Breast epithelium (tissue), 4 donors: ENCODE measurements at places on chromosomes 6 and 20. TPM values are rescaled to one million over a fixed set of nuclear protein-coding genes. Genes with fewer than 3 reads are reported as not detected.

Gene PLA2G7
- 0.98 TPM for total RNA-seq

Gene CDH26
- 2.1 TPM for total RNA-seq

Gene GABRR1
- not detected for total RNA-seq

Gene TCP11
- 0.32 TPM for total RNA-seq

DNA sequence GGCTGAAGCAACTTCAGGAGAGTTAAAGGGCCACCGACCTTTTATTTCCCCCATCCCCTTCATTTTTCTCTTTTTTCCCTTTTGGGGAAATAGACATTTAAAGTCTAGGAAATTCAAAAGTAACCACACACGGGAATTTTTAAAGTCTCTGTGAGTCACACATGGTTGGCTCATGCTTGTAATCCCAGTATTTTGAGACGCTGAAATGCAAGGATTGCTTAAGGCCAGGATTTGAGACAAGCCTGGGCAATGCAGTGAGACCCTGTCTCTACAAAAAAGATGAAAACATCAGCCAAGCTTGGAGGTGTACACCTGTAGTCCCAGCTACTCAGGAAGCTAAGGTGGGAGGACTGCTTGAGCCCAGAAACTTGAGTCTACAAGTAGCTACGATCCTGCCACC is 34.2 kb downstream of the KATNA1 start:
- no peaks in the 10 kb centered on the region for H3K27me3 ChIP-seq
- no peak for DNase-seq
- no peak overlapping the region for H3K4me3 ChIP-seq
- H3K36me3 ChIP-seq: no peaks in the 10 kb centered on the region

DNA sequence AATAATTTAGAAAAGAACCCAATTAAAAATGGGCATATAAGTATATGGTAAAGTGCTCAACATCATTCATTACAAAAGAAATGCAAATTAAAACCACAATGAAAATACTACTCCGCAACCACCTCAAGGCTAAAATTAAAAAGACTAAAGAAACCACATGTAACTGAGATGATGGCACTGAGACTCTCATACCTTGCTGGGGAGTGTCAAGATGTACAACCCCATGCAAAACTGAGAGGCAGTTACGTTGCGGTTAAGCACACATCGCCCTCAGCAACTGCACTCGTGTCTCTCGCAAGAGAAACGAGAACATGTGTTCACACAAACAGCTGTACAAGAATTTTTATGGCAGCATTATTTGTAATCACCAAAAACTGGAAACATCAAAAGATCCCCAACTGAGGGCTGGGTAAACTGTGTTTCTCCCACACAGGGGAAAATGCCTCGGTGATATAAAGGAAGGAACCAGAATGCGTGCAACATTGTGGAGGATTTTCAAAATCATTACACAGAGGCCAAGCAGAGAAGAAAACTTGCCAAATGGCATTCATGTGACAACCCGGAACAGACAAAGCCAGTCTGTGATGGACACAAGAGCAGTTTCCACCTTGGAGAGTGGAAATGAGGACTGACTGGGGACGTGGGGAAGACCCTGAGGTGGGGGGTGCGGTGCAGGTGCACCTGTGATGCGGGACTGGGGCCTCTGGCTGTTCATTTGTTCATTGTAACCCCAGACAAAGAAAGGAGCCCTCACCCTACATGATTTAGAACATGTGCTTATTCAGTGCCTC is 144.9 kb downstream of the WDR27 start:
- H3K27me3 ChIP-seq: no peaks in the 10 kb centered on the region
- H3K27ac ChIP-seq: no peak overlapping the region
- no peak overlapping the region for H3K4me3 ChIP-seq
- no peaks in the 10 kb centered on the region for H3K36me3 ChIP-seq
- no peaks in the 10 kb centered on the region for H3K4me1 ChIP-seq

DNA sequence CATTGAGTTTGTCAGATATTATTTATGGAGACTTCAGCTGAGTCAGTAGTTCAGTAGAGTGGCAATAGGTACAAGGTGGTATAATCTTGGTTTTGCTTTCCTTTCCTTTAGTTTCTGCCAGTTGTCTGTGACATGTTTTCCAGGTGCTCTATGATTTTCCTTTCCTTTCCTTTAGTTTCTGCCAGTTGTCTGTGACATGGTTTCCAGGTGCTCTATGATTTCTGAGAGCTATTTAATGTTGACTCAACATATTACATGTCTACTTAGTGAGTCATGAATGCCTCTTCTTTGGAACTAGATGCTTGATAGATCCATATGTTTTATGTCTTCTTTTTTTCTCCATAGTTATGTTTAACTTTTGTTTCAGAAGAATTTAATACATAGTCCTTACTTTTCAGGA is 186.4 kb upstream of the DEFB112 start:
- no peak overlapping the region for H3K27ac ChIP-seq
- no peaks in the 10 kb centered on the region for H3K4me1 ChIP-seq
- no peaks in the 10 kb centered on the region for H3K36me3 ChIP-seq
- no peaks in the 10 kb centered on the region for H3K27me3 ChIP-seq

- H3K27ac ChIP-seq: peak overlapping the region; percentile 12
- no peaks in the 10 kb centered on the region for H3K27me3 ChIP-seq
- H3K4me1 ChIP-seq: no peaks in the 10 kb centered on the region
Measured at GRCh38 chr20:4026093-4026601, 10.8 kb upstream of the RNF24 start.

- H3K27me3 ChIP-seq: no peaks in the 10 kb centered on the region
- no peak for DNase-seq
- H3K27ac ChIP-seq: no peak overlapping the region
- H3K36me3 ChIP-seq: no peaks in the 10 kb centered on the region
- H3K4me3 ChIP-seq: no peak overlapping the region
Measured at GRCh38 chr6:131424016-131424415, 149.0 kb upstream of the ARG1 start.

DNA sequence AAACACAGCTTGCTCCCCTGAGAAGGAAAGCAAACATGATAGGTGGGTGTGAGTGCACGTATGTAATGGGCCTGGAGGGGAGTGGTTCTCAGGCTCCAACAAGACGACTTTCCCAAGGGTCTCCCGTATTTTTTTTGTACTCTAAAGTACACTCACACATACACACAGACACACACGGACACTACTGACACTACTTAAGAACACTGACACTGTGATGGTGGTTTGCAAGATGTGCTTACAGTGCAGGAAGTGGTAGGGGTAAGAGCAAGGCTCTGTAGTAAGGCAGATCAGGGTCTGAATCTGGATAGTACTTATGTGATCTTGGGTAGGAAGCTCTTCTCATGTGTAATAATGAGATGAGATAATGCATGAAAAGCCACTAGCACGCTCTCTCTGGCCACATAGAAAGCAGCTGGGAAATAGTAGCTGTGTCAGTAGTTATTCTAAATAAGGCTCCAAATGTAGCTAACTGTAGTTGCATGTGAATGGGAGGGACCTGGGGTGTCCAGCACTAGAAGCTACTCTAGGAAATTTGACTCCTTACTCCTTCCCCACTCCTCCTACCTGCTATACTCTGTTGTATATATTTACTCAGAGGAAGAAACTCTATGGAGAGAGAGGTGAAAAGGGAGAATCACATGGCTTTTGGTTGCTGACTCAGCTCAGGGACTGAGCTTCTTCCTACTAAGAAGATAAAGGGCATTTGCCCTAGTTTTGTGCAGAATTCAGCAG is 8.4 kb upstream of the ZBTB24 start:
- no peaks in the 10 kb centered on the region for H3K4me1 ChIP-seq
- H3K27me3 ChIP-seq: no peaks in the 10 kb centered on the region
- no peak for DNase-seq
- H3K27ac ChIP-seq: no peak overlapping the region

DNA sequence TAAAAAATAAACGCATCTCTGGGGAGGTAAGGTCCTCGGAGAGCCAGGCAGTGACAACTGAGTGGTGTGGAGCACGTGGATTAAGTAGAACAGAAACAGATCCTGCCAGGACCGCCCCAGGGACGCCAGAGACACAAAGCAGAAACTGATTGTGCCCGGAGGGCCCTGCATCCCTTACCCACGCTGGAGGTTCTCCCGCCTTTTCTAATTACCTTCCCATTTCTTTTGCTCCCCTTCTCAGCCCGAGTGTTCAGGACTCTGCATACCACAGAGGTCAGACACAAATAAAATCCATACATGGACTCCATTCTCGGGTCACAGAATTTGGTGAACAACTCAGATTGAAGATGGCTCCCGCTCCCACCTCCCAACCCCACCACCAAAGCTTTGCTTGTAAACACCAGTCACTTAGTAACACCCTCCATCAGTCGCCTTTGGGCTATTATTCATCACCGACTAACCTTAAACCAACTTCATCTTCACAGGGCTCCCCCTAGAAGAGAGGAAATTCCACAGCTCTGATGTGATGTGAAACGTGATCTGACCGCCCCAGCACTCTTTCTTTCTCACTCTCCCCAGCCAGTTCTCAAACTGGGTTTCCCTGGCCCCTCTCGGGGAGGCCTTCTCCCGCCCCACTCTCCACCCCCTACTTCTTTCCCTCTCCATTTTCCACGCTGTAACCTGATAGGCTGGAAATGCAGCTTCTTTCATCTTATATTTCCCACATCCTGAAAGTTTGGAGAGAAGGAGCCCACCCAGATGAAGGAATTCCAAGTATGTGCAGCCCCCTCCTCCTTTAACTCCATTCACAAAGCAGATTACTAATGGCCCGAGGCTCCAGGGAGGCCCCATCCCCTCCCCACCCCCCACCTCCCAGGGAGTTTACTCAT is 32.5 kb upstream of the PIM1 start:
- no peak for DNase-seq
- peak overlapping the region; percentile 79 for H3K27ac ChIP-seq
- no peaks in the 10 kb centered on the region for H3K36me3 ChIP-seq
- no peaks in the 10 kb centered on the region for H3K4me1 ChIP-seq

GRCh38 chr20:50193199-50193835 is 2.7 kb downstream of the CEBPB start:
- DNase-seq: no peak
- H3K36me3 ChIP-seq: no peaks in the 10 kb centered on the region
- no peaks in the 10 kb centered on the region for H3K27me3 ChIP-seq
- H3K4me1 ChIP-seq: no peaks in the 10 kb centered on the region

DNA sequence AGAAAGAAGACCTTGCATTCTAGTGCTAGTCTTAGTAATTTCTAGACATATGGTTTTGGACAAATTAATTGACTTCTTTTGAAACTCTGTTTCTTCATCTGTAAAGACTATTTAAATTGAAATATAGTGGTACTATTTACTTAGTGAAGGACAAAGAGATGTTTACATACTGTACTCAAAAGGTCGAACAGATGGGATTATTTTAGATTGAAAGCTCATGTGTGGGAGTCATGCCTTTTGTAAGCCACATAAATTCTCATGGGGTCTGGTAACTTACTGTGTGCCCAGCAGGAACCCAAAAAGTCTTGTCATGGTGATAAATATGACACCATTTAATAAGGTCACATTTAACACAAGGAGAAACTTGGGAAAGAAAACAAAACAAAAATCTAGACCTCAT is 368.2 kb upstream of the CITED2 start:
- DNase-seq: no peak
- H3K4me3 ChIP-seq: no peak overlapping the region
- H3K36me3 ChIP-seq: no peaks in the 10 kb centered on the region
- H3K4me1 ChIP-seq: no peaks in the 10 kb centered on the region
- H3K27ac ChIP-seq: no peak overlapping the region

GRCh38 chr6:147156218-147156617 is 48.0 kb upstream of the STXBP5 start:
- no peak for DNase-seq
- no peaks in the 10 kb centered on the region for H3K4me1 ChIP-seq
- no peak overlapping the region for H3K27ac ChIP-seq
- no peaks in the 10 kb centered on the region for H3K36me3 ChIP-seq

DNA sequence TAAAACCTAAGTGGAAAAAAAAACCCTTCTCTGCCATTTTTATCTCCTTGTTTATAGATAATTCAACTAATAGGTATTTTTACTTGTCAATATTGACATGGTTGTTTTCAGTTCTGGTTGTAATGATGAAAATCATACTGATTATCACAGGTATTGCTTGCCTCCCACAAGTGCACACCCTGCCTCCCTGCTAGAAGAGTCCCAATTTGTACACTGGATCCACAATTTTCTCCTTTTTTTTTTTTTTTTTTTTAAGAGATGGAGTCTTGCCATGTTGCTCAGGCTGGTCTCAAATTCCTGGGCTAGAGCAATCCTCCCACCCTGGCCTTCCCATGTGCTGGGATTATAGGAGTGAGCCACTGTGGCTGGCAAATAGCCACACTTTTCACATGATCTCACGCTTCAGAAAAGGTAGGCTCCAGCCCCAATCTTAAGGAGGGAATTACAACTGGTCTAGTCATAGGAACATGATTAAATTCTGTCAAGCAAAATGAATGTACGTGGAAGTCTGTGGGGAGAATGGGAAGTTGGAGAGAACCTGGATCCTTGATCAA is 12.3 kb downstream of the DYNLT2 start:
- no peaks in the 10 kb centered on the region for H3K27me3 ChIP-seq
- H3K4me3 ChIP-seq: no peak overlapping the region
- H3K27ac ChIP-seq: no peak overlapping the region
- H3K36me3 ChIP-seq: no peaks in the 10 kb centered on the region

DNA sequence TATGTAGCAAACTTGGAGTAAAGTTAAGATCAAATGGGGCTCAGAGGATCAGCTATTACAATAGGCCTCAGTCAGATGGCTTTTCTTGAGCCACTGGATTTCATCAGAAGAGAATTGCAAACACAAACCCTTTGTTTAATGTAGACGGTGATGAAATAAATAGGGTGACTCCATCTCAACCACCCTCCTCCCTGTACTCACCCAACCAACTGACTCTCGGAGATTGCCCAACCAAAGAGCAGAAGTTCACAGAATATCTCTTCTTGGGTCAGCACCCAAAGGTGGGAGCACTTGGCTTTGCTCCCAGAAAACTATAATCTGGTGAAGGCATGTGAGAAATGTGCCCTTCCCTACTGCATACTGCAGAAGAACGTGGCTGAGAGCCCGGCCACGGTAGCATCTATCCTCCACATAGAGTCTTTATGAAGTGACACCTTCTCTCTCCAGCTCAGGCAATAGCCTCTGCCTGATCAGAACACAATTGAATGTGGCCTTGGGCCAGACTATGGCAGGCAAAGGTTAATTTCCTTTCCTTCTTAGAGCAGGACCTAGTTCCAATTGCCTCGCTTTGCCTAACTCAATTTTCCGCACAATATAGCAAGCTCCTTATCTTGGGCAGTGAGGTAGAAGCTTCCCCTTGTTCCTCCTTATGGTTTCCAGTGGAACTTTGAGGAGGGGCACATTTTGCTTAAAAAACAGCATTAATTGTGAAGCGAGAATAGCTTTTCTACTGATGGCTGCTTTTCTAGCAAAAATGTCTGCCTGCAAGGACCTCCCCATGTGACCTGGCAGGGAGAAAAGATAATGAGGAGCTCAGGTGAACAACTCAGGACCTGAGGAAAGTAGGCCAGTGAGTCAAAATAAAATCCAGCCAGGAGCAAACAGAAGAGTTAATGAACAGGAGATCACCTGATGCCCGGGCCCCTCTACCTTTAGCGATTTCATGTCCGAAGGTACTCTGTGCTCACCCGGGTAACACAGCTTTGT is 79.4 kb downstream of the GFOD1 start:
- peaks cover 4% of the 10 kb centered on the region for H3K4me1 ChIP-seq
- H3K36me3 ChIP-seq: no peaks in the 10 kb centered on the region
- DNase-seq: no peak
- H3K27ac ChIP-seq: peak overlapping the region; percentile 86
- no peak overlapping the region for H3K4me3 ChIP-seq
